SJCRH30 (cell line): ENCODE measurements at places on chromosomes 1 and 21.

- no peak for DNase-seq
Measured at GRCh38 chr1:57124768-57125446, 159.1 kb upstream of the C8B start.

GRCh38 chr1:37509181-37509580 is 5.4 kb downstream of the MEAF6 start:
- DNase-seq = no peak

DNA sequence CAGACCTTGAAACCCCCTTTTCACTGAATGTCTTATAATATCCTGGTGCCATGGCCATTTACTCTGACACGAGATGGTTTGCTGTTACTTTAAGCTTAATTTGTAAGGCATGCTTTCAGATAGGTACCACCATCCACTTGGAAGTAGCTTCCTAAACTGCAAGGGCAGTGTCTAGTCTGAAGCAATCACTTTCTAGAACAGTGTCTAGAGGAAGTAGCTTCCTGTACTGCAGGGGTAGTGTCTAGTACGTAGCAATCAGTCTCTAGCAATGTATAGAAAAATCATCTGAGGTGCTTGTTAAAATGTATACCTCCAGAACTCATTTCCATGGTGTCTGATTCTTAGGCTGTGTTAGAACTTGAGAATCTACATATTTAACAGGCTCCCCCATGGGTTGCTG is 42.5 kb downstream of the ZBTB40 start:
- DNase-seq = no peak

GRCh38 chr1:108109295-108109973 is 90.7 kb downstream of the SLC25A24 start:
- no peak for DNase-seq

- DNase-seq = peak; percentile 19
Measured at GRCh38 chr1:96362623-96363022, 359.0 kb upstream of the PTBP2 start.

- no peak for DNase-seq
Measured at GRCh38 chr1:47876587-47876963, 120.6 kb downstream of the TRABD2B start.

DNA sequence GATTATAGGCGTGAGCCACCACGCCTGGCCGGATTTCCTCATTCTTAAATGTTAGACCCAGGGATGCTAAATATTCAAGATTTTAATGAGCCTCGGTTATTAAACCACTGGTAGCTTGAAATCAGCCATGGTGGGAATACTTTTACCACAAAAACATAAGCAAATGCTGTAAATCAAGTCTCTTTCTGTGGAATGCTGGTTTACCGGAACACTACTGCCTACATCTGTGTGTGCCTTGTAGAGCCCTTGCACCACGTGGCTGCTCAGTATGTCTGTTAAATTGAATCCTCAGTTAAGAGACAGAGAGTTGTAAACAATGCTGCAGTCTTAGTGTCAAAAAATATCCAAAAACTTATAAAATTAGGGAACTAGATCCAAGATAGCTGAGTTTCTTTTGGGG is 26.8 kb upstream of the CNN3 start:
- DNase-seq = no peak

GRCh38 chr1:244234009-244234643 is 183.0 kb downstream of the ZBTB18 start:
- peak; percentile 58 for DNase-seq

- DNase-seq = no peak
Measured at GRCh38 chr1:160077486-160077885, 3.9 kb upstream of the KCNJ9 start.

GRCh38 chr1:45009956-45010854 is 919 bp downstream of the HECTD3 start:
- DNase-seq = peak; percentile 27

- DNase-seq = no peak
Measured at GRCh38 chr1:211761400-211761799, 69.2 kb downstream of the LPGAT1 start.

DNA sequence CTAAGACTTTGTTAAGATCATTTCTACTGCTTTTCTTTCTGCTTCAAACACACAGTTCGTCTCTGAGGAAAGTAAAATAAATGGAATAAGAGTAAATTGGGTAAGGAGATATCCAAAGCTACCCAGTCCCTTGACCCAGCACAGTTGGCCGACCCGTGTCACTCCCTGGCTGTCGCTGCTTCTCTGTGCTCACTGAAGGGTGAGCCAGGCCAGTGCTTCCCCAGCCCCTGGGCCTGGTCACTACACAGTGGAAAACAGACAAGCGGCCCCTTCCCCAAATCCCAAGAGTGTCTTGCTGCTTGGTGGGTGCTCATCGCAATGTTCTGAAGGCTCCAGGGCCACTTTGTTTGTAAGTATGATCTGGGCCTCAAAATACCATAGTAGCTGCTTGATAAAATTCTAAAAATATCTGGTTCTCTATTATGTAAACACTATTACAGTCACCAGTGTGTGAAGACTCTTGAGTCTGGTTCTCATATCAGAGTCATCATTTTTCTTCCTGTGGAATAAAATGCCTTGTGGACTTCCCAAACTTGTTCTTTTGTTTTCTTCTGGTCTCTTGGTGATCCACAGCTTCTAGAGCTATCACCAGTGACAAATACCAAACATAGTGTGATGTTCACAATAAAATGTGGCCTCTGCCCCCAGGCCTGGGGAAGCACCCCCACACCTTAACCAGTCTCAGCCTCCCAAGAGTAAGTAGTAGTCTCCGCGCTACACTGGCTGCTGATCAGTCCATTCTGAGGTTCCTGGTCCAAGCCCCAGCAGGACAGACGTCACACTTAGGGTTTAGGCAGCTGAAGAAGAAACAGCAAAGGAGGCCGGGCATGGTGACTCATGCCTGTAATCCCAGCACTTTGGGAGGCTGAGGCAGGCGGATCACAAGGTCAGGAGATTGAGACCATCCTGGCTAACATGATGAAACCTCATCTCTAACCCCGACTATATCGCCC is 106.2 kb downstream of the DHRS3 start:
- DNase-seq = no peak
